ENCODE measurements at places on chromosomes 3 and 15.

GRCh38 chr3:134054881-134055280 lies 25.2 kb upstream of the SLCO2A1 start:
- no peak for DNase-seq

DNA sequence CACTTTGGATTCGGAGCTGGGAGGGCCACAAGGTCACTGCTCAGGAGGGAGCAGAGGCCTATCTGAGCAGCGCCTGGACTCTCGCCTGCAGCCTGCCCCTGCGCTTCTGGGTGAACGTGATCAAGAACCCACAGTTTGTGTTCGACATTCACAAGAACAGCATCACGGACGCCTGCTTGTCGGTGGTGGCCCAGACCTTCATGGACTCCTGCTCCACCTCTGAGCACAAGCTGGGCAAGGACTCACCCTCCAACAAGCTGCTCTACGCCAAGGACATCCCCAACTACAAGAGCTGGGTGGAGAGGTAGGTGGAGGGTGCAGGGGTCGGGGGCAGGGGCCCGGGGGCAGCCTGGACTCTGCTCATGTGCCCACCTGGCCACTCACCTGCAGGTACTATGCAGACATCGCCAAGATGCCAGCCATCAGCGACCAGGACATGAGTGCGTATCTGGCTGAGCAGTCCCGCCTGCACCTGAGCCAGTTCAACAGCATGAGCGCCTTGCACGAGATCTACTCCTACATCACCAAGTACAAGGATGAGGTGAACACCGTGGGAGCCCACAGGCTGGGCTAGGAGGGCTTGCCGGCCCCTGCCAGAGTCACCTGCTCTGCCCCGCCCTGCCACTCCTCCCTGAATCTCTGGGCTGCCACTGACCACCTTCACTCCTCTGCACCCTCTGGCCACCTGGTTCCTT lies 49.5 kb downstream of the PLXNA1 start:
- no peak for DNase-seq

DNA sequence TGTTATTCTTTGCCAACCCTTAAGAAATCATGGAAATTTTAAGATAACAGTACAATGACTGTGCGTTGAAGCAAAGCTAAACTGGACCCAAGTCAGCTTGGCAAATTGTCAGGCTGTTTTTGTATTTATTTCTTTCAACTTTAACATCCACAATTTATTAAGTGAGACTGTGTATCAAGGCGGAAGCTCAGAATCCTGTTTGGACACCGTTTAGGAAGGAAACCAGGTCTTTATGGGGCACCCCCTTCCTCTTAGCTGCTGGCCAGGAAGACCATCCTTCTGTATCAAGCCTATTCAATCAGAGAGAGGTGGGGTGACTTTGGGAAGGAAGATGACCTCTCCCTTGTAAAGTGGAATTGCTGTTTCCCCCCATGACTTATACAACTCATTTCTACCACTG lies 166.0 kb downstream of the MCTP2 start:
- DNase-seq, result no peak

- DNase-seq, result no peak
Measured at GRCh38 chr15:82710208-82710555, 507 bp upstream of the AP3B2 start.

- no peak for DNase-seq
Measured at GRCh38 chr3:8282541-8283165, 219.0 kb upstream of the LMCD1 start.

GRCh38 chr15:30978328-30978727 lies 13.1 kb downstream of the MTMR10 start:
- DNase-seq, result no peak

DNA sequence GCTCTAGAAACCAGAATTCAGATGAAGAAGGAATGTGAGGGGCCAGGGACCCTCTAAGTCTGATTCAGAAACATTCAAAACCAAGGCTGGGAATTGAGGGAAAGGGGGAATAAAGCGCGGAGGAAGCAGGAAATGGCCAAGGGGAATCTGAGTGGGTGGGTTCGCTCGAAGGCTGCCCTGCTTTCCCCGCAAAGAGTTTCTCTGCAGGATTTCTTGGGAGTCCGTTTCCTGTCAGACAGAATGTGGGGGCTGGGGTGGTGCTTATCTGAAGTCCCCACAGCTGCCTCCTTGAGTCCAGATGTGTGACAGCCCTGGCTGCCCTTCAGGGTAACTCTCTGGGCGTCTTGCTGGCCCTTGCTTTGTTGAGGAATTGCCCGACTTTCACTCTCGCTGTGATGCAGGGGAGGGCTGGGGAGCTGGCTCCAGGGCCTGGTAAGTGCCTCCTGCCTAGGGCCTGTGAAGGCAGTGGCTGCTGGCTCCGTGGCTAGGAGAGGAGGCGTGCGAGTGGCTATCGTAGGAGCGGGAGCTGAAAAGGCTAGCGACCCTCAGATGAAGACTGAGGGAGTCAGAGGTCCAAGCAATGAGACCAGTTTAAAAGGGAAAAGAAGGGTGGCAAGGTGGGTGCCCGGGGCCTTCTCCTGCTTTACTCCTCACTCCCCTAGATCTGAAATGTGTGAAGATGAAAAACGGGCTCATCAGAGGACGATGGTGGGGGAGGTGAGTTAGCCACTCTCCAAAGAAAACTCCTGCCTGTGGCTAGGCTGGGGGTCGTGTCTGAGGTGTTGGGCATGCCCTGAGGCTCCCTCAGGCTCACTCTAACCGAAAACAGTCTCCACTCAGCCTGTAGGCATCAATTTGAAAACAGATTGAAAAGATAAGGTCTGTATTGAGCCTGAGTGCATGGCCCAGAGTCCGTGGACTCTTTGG lies 143.9 kb upstream of the UMPS start:
- DNase-seq, result no peak

GRCh38 chr3:182628531-182628930 lies 164.8 kb upstream of the ATP11B start:
- DNase-seq, result no peak

- no peak for DNase-seq
Measured at GRCh38 chr3:149954812-149955211, 15.9 kb downstream of the PFN2 start.

DNA sequence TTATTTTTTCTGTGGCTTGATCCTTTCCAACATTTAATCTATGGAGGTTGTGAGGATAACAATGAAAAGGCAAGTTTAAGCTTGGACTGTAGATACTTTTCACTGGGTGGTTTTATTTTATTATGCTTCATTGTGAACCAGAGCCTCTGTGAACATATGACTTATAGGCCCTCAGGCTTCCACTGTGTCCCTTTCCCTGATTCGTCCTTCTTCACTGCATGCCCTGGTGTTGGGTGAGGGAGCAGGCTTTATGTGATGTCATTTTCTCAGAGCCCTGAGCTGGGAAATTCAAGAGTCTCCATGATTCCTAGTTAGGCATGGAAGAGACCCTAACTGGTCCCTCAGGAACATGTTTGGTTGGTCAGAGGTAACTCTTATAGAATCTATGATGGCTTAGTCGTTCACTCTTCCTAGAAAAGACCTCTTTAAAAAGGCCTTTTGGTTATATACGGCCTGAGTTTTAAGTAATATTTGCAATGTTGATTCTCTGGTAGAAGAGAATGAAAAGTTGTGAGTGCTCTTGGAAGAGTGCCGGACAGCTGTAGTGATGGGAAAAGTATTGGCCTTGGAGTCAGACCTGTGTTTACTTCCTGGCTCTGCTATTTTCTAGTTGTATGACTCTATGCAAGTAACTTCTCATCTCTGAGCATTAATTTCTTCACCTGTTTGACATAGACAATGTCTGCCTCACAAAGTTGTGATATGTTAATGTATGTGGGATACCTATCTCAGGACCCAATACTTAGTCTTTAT lies 168.4 kb downstream of the LPP start:
- DNase-seq, result no peak

DNA sequence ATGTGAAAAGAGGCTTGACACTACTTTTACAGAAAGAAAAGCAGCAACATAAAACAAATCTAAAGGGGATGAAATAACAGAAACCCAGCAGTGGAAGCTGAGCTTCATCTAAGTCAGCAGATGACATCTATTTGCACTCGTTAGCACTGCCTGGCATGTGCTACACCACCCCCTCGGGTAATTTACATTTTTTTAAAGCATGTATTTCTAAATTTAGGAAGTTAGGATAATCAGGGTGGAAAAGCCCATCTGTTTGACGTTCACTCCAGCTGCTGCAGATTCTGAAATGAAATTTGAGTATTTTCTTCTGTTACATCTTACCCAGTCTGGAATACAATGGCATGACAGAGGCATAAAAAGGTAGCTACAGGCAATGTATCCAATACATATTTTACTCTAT lies 20.7 kb downstream of the IGSF11 start:
- DNase-seq, result no peak

DNA sequence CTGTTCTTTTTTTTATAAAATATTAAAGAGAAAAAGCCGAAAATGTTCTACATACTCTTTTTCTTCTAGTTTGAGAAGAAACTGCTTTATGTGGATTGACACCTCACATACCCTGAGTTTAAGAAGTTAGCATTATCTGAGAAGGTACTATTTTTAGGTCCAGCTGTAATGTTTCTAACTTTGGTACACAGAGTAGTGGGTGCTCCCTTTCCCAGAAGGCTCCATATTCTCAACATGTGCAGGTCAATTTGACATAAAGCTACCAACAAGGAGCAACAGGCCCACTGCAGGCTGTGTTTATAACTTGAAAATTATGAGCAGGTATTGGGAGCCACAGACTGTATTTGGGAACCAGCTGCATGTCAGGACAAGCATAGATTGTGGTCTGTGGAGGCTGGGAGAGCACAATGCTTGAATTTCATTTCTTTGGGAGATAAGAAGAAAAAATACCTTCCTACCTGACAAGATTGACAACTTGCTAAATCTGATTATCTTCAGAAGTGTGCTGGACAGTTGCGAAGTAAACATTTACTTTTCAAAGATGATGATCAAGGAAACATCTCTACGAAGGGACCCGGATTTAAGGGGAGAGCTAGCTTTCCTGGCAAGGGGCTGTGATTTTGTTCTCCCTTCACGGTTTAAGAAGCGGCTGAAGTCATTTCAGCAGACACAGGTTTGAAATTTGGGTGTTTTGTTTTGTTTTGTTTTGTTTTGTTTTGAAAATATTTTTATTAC lies 57.2 kb downstream of the PPP2R3A start:
- DNase-seq, result no peak

DNA sequence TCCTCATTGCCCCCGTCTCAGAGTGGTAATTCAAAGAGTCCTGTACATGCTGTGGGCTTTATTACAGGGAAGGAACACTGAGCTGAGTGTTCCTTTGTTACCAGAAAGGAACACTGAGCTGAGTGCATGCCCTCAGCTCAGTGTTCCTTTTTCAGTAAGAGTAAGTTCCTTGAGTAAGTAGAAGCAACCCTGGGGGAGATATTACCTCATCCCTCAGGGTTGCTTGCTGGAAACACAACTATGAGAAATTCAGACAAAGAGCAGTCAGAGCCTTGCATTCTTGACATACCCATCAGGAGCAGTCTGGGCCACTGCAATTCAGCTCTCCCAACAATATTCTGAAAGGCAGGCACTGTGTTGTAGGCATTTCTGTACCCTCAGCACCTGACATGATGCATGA lies 17.0 kb downstream of the CHRM5 start:
- DNase-seq, result peak; percentile 65

- no peak for DNase-seq
Measured at GRCh38 chr3:45860481-45860880, 18.6 kb upstream of the LZTFL1 start.

DNA sequence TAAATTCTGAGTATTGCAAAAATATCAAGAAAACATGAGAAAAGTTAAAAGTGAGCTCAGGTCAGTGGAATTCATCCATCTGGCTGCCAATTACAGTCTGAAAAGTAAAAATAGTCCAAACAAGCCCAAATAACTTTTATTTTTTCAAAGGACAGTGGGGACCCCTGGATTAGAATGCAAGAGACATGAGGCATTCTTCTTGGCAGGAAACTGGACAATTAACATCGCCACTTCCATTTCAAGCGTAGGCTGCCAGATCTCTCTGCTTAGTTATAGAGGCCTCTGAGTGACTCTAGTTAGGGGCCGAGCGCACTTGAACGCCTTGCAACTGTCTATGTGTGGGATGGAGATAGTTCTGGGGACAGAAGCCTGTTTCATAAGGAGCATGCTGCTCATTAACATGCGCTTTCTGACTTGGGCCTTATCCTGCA lies 189.1 kb downstream of the GHSR start:
- no peak for DNase-seq

GRCh38 chr3:156480949-156481348 lies 74.0 kb downstream of the SSR3 start:
- no peak for DNase-seq

Data from NCI-H226 (cell line).